Stimulated activated CD4-positive, alpha-beta T cell treated with anti-CD3 and anti-CD28 coated beads, Interleukin-12 subunit alpha, Interleukin-12 subunit beta, amount 100 ng/mL, for 48 hours (primary cell): ENCODE measurements at places on chromosomes 6 and 20.

GRCh38 chr6:64083261-64083660 is 447.7 kb downstream of the PHF3 start:
- no peak for DNase-seq

GRCh38 chr20:17627101-17627955 is 54.7 kb downstream of the RRBP1 start:
- no peak for DNase-seq

GRCh38 chr6:53284901-53285300 is 63.8 kb downstream of the ELOVL5 start:
- no peak for DNase-seq

DNA sequence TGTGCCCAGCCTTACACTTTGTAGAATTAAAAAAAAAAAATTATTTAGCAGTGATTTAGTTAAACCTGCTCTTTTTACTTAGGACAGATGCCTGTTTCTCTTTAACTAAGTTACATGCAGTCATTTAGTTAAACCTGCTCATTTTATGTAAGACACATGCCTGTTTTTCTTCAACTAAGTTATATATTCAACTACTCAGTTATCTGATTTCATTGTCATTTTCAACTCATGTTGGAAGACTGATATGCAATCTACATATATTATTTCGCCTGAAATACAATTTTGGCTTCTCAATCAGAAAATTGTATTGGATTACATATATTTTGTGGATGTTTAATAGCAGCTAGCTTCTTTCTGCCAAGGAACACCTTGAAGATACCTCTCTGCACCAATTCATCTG is 171.1 kb downstream of the COL19A1 start:
- DNase-seq = no peak

- DNase-seq = no peak
Measured at GRCh38 chr20:22305381-22305780, 279.0 kb downstream of the FOXA2 start.

GRCh38 chr6:143000811-143001210 is 55.8 kb upstream of the HIVEP2 start:
- no peak for DNase-seq

GRCh38 chr6:26537160-26537845 is 863 bp upstream of the HMGN4 start:
- DNase-seq = peak; percentile 93

- no peak for DNase-seq
Measured at GRCh38 chr20:5069141-5069806, 50.5 kb downstream of the PCNA start.

- DNase-seq = no peak
Measured at GRCh38 chr20:35523298-35523888, 6.1 kb downstream of the C20orf173 start.

DNA sequence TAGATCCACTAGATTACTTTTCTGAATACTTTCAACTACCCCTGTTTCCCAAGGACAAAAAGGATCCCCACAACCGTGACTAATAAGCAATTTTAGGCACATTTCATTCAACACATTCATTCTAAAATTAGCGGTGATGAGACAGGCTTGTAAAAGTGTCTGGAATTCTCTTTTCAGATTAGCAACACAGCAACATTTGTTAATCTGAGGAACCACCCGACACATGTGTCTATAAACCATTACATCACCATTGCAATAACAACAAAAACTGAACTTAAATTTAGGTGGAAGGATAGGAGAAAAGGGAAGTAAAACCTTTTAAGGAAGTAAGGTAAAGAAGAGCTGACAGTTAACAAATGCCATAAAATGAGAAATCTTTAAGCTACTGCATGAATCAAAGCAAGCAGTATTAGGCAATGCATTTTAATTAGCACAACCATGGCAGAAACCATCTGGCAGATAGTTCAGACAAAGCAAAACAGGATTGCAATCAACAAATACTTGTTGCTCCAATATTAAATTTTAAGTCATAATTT is 49.1 kb downstream of the MAP3K7 start:
- no peak for DNase-seq

DNA sequence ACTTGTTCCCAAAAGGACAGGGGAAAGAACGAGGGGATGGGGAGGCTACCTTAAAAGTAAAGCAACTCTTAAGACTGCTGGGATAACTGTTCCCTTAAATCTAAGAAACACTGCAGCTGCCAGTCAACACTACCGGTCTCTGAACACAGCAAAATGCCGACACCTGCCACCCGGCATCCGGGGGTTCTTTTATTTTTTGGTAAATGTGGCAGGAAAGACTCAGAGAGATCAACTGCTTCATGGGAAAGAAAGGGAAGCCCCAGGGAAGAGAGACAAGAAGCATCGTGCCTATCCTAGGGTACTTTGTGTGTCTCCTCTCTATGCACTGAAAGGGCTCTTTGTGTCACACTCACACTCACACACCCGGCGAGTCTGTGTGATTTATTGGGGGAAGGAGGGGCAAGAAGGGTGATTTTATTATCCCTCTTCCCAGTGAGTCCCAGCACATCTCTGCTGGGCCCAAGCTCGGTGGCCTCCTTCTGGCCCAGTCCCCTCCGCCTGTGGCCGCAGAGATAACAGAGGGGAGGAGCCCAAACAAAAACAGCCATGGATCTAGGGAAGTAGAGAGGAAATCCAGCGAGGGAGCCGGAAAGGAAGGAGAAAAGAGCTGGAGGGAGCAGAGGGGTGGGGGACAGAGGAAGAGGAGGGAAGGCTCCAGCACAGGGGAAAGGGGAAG is 1.4 kb downstream of the FYN start:
- no peak for DNase-seq

DNA sequence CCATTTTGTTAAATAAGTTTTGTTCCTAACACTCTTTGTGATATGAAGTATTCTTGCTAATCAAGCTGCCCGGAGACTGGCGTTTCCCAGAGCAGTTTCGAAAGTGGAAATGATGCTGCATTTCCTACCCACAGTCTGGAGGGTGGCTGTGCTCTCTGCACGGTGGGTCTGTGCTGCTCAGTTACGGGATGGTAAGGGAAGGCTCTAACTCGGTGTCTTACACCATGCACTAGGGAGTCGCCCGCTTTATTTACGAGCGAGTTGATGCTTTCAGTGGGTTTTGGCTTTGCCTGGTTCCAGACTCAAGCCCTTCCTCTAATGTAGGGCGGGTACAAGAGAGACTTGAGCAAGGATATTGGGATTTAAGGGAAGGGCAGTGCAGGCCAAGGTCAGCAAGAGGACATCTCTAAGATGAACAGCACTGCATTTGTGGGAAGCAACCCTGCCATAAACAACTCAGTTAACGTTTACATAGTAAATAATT is 180.1 kb upstream of the AKAP12 start:
- DNase-seq = no peak

GRCh38 chr6:42316981-42317380 is 99.3 kb upstream of the MRPS10 start:
- DNase-seq = no peak

- DNase-seq = no peak
Measured at GRCh38 chr6:62150048-62150663, 135.9 kb downstream of the KHDRBS2 start.
